ENCODE measurements at places on chromosomes 5 and 9.

DNA sequence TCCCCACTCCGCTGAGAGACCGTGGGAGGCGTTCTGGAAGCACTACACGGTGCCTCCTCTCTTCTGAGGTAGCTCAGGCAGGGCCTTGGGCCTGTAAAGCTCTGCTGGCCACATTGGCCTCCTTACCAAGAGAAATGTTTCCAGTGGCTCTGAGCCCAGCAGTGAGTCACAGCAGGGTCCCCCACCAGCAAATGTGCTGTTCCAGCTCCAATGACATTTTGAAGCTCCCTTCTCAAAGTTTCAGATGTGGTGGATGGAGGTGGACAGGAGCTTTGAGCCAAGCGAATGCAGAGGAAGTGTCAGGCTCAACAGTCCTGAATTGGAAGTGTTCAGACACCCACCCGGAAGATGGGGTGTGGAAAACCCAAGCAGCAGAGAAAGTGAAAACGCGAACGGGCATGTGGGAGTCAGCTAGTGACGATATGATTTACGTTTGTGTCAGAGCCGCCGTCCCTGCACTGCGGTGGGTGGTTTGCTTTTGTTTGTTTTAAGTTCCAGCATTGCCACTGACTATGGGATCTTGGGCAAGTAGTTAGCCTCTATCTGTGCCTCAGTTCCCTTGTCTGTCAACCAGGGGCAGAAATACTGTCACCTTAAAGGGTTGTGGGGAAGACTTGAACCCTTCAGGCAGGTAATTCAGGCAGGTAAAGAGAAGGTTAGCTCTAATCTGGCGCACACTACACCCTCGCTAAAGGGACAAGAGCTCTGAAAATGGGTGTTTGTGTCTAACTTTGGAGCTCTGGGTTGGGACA is 38.2 kb downstream of the C5orf15 start:
- peak; percentile 20 for DNase-seq

- DNase-seq, result no peak
These were observed 29.7 kb upstream of the FCN1 start for GRCh38 chr9:134947265-134947955.

DNA sequence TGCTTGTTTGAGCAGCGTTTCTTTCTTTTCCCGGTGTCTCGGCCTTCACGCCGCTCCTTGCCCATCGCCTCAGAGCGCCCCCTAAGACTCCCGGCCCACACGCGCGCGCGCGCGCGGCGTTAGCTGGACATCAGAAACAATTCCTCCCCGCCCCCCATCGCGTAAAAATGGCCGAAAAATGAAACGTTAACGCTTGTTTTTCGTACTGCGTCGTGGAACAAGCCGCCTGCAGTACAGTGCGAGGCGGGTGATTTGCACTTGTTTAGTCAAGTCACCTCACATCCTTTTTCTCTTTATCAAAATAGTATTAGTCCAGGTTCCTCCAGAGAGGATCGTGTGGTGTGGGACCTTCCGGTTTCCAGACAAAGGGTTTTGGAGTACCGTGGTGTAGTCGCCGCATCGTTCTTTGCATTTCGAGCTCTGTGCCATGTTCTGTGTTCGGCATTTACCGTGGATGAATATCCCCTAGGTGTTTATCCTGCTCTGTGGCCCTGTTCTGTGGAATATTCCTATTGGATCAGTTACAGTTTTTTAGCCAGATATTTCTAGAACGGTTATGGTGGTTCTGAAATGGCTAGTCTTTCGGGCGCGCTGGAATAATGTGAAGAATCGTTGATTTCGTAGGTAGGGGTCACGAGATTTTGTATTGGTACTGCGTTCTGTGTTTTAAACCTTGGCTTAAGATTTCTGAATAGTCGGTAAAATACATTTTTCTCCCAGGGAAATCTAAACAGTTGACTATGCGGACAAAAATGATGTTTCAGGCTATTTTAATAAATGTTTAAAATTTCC is 1.0 kb downstream of the MATR3 start:
- DNase-seq, result peak; percentile 84

- DNase-seq, result peak; percentile 85
These were observed 1992.3 kb downstream of the MAT2B start for GRCh38 chr5:165497707-165498106.

DNA sequence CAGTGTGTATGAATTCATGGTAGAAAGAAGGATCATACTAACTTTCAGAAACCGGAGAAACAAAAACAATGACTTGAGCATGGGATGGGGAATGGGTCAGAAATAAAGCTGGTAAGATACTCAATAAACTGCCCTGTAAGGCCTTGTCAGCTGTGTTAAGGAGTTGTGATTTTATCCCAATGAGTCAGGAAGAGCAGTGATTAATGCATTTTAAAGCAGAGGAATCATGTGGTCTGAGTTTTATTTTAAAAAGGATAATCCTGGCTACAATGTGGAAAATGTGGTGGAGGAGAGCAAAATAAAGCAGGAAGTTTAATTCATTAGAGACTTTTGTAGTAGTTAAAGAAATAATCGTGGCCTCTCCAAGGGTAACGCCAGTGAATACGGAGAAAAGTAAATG is 28.7 kb downstream of the DHX29 start:
- no peak for DNase-seq

GRCh38 chr9:129283291-129283691 is 105.2 kb upstream of the IER5L start:
- DNase-seq, result no peak

DNA sequence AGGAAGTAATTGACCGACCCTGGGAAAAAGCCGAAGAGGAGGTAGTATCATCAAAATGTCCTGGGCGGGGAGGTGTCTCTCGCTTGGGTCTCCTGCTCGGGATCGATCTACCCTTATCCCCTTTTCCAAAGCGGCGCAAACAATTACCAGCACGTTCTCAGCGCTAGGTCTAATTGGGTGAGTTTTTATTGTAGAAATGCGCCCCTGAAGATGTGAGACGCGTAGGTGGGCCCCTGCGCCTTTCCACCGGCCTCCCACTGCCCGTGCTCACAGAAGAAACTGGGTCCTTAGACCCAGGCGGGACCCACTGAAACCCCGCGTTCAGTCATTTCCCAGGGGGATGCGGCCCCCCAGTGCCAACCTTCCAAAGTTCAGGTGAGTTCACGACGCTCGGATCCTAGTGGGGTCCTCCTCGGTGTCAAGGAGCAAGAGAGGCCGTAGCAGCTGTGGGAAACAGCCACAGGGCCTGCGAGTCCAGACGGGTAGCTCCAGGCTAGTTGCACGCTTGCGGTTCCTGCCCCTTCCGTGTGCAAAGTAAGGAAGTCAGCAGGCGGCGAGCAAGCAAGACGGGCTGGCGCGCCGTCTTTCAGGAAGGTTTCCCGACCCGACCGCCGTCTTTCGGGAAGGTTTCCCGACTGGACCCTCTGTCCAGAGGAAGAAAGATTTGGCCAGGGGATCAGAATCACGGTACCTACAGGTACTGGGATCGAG is 1.5 kb downstream of the SMIM32 start:
- no peak for DNase-seq

DNA sequence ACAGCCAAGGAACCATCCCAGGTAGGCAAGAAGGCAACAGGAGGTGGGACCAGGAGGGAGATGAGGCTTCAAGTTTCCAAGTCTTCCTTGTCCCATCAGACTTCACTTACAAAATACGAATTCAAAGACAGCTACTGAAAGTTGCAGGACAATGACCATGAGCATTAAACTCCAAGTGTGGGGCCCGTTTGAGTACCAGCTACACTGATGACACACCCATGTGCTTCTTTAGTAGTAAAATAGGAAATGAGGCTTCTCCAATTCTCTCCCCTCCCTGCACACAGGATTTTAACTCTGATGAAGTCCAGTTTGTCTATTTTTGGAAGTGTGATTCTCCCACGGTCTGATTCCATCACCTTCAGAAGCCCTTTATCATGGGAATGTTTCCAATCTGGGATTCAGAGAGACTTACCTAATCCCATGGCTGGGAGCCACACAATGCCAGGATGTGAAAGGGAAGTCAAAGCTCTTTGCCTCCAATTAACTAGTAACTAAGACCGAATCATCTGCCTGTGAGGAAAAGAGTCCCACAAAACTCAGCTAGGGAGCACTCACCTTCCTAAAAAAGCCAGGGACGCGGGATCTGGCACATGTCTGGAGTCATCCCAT is 222.8 kb upstream of the MSX2 start:
- peak; percentile 90 for DNase-seq

DNA sequence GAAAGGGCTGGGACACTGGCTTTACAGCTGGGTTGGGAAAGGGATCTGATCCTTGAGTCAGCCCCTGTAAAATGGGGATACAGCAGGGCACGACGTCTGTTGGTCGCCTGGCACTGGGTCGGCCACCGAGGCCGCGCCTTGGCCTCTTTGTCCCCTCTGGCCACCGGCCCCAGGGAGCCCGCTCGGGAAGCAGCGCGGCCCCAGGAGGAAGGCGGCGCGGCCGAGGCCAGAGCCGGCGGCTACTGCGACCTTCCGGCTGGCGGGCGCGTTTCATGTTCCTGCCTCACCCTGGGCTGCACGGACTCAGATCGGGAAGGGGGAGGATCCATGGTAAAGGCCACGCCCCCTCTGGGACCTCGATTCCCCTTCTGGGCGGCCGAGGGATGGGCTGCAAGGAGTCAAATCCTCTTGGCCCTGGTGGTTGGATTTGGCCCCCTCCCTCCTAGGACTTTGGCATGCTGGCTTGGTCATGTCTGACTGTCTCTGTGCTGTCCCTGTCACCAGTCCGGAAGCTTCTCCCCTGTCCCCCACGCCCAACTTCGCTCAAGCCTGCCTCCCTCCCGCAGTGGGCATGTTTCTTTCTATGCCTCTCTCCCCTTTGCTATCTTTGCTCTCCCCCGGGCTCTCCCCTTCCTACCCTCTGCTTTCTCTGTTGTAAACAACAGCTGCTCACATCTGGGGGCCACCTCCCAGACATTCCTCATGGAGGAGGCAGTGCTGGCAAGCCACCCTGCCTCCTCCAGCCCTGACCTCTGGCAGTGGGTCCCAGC is 25.8 kb downstream of the FPGS start:
- no peak for DNase-seq

DNA sequence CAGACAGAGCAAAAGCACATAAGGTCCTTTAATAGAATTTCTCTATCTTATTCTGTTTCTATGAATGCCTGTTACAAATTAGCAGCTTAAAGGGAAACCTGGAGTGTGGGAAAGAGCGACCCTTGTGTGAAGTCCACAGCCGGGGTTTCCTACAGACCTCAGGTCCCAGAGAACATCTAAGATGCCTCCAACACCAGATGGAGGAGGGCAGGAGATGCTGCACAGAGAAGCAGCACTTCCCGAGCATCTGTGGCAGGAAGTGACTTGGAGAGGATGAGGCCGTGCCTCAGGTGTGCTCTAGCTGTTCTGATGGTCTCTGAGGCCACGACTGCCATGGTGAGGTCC is 26.8 kb downstream of the IRF1 start:
- no peak for DNase-seq

GRCh38 chr9:81522716-81523551 is 166.4 kb downstream of the TLE1 start:
- peak; percentile 79 for DNase-seq

DNA sequence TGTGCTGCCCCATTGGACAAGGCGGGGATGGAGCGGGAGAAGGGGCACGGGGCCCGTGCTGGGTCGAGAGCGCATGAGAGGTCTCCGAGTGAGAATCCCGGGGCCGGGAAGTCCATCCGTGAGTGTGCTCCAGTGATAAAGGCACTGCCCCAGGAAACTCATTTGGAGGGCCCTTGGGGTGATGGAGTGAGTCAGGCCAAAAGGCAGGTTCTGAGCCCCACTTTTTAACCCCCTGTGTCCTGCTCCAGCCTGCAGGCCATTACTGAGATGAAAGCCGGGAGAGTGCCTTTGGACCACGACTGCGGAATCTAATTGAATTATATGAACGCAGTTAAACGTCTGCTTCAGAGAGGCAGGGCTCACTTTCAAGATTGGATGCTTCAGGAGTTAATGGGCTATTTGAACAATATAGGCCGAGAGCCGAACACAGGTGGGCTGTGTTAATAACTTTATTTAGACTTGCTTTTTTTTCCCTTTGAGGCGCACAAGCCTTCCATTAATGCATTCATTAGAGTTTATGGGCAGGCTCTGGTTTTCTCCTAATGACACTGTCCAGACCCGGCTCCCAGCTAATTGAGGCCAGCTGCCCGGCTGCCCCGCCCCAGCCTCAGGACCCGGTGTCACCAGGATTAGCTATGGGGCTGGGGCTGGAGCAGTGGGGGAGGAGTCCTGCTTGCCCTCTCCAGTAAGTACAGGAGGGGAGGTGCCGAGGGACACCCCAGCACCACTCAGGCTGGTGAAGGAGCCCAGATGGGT is 79.1 kb upstream of the LMX1B start:
- no peak for DNase-seq

GRCh38 chr9:93136011-93136440 is 2.0 kb upstream of the NINJ1 start:
- peak; percentile 55 for DNase-seq

- no peak for DNase-seq
These were observed 1.5 kb upstream of the GLRA1 start for GRCh38 chr5:151926188-151926587.

DNA sequence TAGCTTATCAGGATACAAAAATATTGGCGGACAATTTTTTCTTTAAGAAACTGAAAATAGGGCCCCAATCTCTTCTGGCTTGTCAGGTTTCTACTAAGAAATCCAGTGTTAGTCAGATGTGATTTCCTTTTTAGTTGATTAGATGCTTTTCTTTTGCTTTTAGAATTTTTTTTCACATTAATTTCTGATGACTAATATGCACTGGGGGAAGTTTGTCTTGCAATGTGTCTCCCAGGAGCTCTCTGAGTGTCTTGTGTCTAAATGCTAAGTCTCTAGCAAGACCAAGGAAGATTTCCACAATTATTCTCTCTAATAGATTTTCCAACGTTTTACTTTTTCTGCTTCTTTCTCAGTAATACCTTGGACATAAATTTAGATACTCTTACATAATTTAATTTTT is 559.8 kb upstream of the TYRP1 start:
- no peak for DNase-seq

GRCh38 chr9:110049699-110050450 is 158.1 kb downstream of the C9orf152 start:
- DNase-seq, result no peak

Data from MCF 10A (cell line).